ENCODE measurements at places on chromosomes 1 and 21. TPM values are rescaled to one million over a fixed set of nuclear protein-coding genes. Genes with fewer than 3 reads are reported as not detected.

Gene LEFTY2
- not detected for total RNA-seq

Gene ATP8B2
- 58.7 TPM for total RNA-seq

DNA sequence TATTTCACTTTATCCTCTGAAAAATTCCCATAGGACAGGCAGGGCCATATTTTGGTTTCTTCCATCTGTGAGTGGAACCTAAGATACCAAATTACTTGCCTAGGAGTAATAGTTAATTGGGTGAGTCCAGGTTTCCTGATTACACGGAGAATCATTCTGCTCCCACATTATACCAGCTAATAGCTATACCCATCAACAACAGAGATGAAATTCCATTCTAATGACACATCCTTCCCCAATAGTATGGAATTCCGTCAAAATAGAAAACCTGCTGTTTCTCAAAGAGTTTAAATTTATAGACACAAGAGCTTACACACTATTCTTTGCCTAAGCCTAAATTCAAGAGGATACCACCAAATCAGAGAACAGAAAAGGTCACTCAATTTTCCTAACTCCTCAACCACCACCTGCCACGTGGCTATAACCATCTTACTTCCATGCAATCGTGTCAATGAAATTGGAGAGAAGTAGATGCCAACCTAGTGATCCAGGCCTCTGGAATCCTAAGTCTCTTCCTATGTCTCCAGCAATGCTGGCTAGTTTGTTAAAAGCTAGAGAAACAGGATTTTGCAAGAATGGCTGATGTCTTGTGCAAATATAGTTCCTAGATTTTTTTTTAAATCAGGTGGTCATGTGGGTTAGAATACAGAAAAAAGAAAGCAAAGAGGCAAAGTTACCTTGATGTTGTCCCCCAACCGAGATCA is 6.2 kb downstream of the PPT1 start:
- DNase-seq, result no peak

Gene SH3D21
- total RNA-seq, result 6.4 TPM

GRCh38 chr1:43495204-43495603 is 35.5 kb upstream of the PTPRF start:
- no peak for DNase-seq

Data from renal cortical epithelial cell (primary cell).